Activated CD4-positive, alpha-beta T cell treated with anti-CD3 and anti-CD28 coated beads, Interleukin-10, Interleukin-2, amounts not matched to agents 100 ng/mL and 50 ng/mL, durations not matched to agents 16 hours and 8 hours (primary cell): ENCODE measurements at places on chromosomes 12 and 14.
A peak's percentile ranks its signal among the peaks of the same experiment; 100 is the strongest.

- DNase-seq = no peak
Observed at GRCh38 chr12:121325922-121326396, 26.3 kb downstream of the ANAPC5 start.

GRCh38 chr12:99232324-99232723, 415.2 kb upstream of the GARIN6 start:
- no peak for DNase-seq

DNA sequence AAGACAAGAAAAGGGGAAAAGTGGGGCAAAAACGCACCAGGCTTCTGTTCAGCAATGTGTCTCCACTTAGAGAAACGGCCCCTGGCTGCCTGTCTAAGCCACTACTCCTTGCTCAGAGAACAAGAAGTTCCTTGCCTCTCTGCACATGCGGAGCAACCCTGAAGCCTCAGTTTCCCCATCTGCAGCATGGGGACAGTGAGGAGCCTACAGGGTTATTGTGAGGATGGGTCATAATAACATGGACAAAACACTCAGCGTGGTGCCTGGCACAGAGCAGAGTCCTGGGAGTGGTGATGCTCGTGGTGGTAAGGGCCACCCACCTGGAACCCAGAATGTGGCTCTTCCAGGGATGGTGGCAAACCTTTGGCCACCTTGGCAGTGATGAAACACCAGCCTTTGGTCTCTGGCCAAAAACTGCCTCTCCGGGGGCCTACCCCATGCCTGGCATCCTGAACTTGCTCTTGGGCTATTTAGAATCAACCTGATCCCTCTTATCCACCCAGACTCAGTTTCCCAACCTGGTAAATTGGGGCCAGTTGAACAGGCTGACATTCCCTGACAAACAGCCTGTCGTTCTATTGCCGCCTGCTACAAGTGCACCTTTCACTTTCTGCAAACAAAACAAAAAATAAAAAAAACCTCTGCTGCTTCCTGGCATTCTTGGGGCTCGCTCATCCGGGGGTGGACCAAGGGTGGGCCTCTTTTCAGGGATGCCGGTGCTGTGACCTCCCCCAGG, 56.5 kb upstream of the DLK1 start:
- no peak for DNase-seq

- no peak for DNase-seq
Observed at GRCh38 chr14:21025371-21026273, 761 bp upstream of the NDRG2 start.

- DNase-seq = no peak
Observed at GRCh38 chr12:105956662-105957457, 181.9 kb downstream of the NUAK1 start.

DNA sequence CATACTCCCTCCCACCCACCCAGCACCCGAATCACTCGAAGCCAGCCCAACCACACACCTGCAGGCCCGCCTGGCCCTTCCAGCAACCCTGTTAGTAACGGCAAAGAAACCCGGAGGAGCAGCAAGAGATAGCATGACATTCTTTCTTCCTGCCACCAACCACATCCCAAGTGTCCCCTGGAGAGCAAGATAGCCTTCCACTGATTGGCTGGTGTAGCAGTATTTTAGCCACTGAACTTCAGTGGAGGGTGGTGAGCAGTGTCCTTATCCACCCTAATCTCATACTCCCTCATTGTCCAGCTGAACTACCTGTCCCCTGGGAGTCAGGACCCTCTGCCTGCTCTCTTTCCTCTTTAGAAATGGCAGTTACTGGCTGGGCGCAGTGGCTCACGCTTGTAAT, 769 bp upstream of the SLC39A5 start:
- no peak for DNase-seq

GRCh38 chr12:68727776-68728175, 18.2 kb upstream of the SLC35E3 start:
- no peak for DNase-seq

- peak; percentile 68 for DNase-seq
Observed at GRCh38 chr12:12645485-12645884, 33.8 kb downstream of the CREBL2 start.

- DNase-seq = no peak
Observed at GRCh38 chr12:91985002-91985787, 160.5 kb downstream of the BTG1 start.

DNA sequence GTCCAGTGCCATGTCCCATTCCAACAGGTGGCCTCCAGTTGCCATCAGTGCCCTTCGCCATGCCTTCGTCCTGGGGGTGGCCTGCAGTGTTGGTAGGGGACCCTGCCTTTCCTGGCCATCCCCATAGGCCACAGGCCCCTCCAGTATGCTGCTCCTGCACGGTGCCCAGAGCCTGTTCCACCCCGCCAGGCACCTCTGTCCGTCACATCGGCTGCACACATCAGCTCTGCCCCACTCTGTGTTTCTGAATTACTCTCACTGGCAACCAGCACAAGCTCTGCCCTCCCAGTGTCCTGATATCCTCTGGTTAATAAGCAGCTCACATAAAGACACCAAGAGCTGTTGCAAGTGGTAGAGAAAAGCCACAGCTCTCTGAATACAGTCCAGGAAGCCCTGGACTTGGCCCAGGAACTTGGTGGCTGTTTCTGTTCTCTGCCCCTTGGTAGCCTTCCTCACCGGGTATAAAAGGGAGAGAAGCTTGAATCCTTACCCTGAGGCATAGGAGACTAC, 31.3 kb upstream of the ATP2A2 start:
- DNase-seq = no peak

GRCh38 chr12:67082221-67082620, 186.9 kb upstream of the CAND1 start:
- DNase-seq = no peak

DNA sequence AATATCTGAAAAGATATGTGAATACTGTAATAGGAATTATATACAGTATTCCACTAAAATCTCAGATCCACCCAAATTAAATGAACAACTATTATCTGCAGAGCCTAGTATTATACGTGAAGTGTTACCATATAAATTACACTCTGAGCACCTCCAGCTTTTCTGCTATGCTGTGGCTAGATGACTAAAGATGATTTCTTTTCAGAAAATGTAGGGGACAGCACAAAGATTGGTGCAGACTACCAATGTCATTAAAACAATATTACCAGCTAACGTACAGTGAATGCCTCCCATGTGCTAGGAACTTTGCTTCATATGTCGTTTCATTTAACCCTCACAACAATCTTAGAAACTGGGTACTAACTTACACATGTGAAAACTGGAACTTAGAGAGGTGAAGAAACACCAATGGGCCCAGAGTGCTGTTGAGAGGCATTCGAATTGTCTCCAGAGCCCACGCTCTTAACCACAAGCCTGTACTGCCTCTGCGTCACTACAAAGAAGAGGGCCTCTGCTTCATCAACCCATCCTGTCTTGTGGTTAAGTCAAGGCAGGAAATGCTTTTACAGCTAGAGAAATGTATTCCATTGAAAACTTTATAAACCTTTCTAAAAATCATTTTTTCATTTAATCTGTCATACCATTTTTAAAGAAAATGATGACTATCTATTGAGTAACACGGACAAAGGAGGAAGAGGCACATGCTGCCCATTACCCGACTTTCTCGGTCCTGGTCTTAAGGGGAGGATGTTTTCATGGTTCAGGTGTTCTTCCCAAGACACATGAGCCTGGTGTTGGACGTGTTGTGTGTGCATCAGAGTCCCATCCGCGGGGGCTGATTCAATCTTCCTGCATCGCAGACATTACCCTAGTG, 1.3 kb downstream of the GPR65 start:
- DNase-seq = peak; percentile 92

GRCh38 chr12:45518291-45519235, 210.9 kb upstream of the ARID2 start:
- DNase-seq = peak; percentile 44

DNA sequence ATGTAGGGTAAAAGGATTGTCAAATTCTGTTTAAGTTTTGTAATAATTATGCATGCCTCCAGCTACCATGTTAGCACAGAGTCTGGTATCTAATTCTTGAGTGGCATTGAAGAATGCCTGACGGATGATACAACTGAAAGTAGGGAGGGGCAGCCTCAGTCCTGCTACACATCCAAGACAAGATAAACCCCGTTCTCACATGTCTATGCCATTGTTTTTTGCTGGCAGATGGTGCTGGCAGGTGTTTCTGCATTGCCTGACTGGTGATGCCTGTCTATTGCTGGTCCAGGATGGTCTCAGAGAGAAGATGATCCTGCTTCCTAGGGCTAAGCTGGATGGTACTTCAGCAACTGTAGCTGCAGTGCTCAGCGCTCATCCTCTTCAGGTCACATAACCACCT, 245.8 kb upstream of the NAV3 start:
- DNase-seq = no peak
